ENCODE measurements at places on chromosomes 2 and 18.
A peak's percentile ranks its signal among the peaks of the same experiment; 100 is the strongest.

DNA sequence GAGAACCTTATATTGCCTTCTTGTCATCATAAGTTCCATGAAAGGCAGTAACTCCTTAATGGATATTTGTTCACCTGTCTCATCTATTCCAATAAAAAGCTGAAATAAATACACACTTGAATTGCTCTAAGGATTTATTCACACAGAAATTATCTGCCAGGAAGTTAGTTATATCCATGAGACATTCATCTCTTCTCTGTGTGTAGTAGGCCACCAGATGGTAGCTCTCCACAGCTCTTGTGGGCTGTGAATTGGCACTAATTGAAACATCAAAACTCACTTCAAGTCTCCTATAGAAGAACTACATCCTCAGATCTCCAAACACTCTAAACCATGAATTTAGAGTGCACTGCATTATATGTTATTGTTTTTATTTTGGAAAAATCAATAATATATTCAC, 189.6 kb downstream of the DSC3 start:
- DNase-seq, result no peak

DNA sequence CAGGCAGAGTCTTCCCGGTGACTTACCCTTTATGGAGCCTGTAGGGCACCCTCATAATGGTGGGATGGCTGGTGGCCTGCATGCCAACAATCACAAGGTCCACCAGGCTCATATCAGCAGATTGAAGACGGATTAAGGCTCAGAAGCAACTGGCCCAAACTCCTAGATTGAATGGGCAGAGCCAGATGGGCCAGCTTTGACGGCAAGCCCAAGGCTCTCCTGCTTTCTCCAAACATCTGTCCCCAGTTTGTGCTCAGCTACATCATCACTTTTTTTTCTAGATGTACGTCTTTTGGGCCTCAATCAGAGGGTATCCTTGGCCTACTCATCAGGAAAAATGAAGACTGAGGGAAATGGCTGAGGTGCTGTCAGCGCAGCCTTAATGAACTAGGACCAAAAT, 114.6 kb downstream of the VIT start:
- DNase-seq, result no peak

- peak; percentile 63 for DNase-seq
Measured at GRCh38 chr2:223725494-223725893, 111.9 kb downstream of the AP1S3 start.

DNA sequence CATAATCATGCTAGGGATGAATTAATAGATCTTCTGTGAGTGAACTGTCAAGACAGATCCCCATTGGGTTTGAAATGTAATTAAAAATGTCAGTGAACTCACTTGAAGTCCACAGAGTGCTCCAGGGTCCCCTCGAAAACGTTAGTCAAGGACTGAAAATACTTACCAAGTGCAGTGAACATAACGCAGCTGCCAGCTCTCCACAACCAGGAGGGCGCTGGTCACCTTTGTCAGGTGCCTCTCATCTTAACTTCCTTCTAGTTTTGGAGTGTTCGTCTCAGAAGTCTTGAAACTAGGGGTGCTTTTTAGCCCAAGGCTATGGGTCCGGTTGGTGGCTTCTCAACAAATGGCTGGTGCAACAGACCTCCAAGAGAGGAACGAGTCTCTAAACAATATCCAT, 70.7 kb downstream of the NCK2 start:
- no peak for DNase-seq

DNA sequence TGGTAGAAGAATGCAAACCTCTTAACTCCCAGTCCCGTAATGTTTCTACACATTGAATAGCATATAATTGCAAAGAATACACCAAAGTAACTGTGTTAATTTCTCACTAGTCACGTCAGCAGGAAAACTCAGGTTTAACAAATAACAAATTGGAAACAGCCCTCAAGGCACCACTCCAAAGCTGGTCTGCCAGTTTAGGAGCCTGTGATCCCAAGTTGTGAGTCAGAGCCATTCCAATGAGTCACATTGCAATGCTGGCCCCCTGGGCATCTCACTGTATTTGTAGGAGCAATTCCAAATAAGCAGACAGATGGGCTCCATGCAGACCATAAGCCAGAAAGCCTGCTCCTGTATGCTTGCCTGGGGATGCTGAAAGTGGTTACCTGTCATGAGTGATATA, 143.2 kb upstream of the SETBP1 start:
- peak; percentile 87 for DNase-seq

DNA sequence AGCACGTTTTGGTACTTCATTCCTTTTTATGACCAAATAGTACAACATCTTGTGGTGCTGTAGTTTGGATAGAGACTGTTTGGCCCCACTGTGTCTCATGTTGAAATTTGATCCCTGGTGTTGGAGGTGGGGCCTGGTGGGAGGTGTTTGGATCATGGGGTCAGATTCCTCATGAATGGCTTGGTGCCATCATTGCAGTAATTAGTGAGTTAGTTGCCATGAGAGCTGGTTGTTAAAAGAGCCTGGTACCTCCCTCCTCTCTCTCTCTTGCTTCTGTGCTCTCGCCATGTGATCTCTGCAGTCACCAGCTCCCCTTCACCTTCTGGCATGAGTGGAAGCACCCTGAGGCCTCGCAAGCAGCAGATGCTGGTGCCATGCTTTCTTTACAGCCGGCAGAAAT, 50.9 kb downstream of the NCAPH start:
- DNase-seq, result no peak

- no peak for DNase-seq
Measured at GRCh38 chr2:39266139-39266805, 22.5 kb upstream of the CDKL4 start.

- DNase-seq, result no peak
Measured at GRCh38 chr18:32674491-32674890, 98.3 kb downstream of the KLHL14 start.

DNA sequence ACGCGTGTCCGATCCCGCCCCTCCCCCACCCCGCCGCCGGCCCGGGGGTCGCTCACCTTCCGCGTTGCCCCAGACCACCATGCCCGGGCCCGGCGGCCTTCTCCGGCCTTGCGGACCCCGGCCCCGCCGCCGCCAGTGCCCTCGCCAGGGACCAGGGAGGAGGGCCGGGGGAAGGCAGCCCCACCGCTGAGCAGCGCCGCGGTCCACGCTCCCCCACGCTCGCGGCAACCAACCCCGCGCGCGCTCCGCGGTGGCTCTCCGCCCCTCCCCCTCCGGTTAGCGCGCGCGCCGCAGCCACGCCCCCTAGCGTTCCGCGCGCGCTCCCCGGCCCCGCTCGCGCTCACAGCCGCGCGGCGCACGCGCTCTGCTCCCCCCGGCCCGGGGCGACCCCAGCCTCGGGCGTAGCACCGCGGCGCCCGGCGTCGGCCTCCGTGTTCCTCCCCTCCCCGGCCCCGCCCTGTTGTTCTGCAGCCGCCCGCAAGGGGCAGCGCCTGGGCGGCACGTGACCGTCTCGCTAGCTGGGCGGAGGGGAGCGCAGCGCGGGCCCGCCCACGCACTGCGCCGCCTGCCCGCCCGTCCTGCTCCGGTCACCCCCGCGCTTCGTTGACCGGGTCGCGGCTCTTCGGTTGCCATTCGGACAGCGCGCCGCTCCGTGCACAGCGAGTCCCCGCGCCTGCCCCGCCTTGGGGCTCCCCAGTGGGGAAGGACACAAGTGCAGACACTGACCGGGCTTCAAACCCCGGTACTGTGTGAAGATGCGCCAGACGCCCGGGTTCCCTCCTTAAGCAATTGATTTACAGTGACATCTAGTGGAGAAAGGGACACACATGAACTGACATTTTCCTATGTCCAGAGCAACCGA, at the start of gene REV1:
Gene REV1, minus strand, starts transcription at position 257 of the 862 bp plus-strand sequence. CDS start 25,042 bp downstream, outside the sequence.
- DNase-seq, result peak; percentile 83

Data from NCI-H446 treated with DMSO at 0.1 percent for 48 hours (cell line).